ENCODE measurements at places on chromosomes 3 and 15.

DNA sequence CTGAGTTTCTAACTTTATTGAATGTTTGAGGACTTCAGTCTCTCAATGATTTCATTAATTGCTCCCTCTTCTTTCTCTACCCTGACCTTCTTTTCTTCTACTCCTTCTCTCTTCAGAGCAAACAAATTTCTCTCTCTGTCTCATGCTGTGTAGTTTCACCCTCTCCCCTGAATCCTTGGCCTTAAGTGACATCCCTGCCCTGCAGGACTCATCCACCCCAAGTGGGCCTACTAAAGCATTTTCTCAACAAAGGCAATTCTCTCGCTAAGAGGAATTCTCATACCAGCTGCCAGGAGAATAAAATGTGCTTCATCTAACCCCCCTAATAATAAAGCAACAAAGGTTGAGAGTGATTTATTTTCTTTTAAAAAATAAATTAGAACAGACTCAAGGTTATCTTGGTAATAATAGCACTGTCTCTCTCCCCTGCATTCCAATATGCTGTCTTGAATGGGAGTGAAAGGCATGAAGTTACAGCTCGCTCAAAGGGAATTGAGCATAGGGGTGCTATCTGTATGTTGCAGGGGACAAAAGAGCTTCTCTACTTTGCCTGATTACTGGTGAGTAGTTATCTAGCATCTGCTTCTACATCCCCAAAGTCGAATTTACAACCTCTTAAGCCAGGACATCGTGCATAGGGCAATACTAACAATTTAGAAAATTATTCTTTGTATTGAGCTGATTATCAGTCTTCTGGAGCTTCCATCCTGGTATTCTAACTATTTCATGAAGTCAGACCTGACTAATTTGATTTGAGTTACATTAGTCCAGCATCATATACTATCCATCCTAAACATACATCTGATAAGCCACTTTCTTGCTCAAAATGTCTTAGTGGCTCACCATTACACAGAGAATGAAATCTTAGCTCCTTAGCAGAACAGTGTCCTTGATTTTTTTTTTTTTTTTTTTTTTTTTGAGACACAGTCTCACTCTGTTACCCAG, 76.9 kb upstream of the DNAJC19 start:
- no peak for DNase-seq

DNA sequence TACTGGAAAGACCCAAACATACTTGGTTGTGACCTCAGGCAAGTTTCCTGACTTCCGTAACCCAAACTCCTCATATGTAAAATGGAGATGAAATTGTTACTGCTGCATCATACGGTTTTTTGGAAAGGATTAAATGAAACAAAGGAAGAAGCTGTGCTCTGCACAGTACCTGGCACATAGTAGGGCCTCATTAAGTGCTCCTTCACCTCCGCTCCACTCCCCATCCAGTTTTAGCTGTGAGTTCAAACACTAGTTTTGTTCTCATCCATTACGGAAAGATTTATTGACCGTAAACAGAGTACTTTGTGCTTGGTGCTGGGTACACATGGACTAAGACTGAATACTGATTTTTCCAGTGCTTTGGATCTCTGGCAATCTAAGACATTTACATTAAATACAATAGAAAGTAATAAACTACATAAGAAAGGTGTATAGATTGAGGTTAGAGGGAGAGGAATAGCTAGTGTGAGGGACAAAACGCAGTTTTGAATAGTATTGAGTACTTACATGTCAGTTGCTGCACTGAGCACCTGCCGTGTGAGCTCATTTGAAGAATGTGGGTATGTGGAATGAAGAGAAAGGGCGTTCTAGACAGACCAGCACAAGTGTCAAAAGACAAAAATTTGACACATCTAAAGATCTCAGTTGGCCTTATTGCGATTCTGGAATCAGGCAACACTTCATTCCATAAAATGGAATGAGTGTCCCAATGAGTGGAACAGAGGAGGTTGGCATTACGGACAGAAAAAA, 594 bp upstream of the ICE2 start:
- DNase-seq: peak; percentile 37

GRCh38 chr15:50911621-50912020, 3.1 kb downstream of the AP4E1 start:
- no peak for DNase-seq

DNA sequence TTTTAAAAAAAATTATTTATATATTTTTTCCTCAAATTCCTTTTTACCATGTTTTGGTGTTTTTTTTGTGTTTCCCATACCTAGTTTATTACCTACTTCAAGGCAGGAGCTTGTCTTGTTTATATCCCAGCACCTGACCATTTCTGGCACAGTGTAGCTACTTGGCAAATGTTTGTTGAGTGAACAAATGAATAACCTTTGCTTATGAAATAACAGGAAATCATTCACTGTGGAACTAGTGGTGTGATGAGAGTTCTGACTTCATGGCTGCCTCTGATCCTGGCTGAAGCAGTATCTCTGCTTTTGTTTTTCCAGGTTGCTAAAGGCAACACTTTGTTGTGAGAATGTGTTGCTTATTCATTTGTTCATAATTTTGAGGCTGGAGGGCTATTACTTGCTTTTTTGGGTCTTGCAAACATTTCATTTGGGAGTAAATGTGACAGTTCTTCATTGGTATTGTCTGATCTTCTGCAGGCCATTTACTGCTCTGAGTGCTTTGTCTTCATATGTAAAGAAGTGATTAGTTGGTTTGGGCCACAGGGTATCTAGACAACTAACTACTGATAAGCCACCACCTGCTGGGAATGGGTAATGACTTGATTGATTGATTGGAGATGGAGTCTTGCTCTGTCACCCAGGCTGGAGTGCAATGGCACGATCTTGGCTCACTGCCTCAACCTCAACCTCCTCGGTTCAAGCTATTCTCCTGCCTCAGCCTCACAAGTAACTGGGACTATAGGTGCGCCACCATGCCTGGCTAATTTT, 5.7 kb downstream of the RAD54L2 start:
- DNase-seq: no peak

- DNase-seq: no peak
Measured at GRCh38 chr3:12154151-12154550, 4.6 kb downstream of the TIMP4 start.

DNA sequence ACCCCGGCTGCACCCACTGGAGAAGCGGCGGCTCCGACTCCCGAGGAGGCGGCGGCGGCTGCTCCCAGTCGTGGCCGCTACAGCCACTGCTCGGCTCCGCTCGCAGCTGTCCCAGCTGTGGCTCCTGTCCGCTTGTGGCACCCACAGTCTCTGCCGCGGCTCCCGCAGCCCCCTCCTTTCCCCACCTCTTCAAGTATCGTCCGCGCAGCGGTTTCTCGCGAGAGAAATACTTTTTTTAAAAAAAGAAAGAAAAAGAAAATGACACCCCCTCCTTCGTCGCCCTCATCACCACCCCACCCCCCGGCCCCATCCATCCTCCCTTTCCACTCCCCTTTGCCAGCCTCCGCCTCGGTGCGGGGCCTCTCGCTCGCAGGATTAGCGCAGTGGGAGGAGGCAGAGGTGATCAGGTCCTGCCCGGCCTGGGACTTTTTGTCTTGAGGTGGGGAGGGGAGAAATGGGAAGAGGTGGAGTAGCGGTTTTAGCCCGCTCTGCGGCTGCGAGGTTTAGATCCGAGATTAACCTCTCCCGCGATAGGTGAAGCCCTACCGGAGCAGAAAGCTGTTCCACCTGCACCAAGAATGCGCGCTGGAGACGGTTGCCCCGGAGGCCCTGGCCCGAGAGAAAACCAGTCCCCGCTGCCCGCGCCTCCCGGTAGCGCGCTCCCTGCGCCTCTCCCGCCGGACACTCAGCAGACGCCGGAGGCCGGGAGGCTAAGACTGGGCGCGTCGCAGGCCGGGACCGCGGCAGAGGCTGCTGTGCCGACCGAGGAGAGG, at the start of gene FBN1:
FBN1 (minus strand) TSS at position 152 of the 773 bp plus-strand sequence. CDS start 940 bp downstream, outside the sequence.
- peak; percentile 96 for DNase-seq

DNA sequence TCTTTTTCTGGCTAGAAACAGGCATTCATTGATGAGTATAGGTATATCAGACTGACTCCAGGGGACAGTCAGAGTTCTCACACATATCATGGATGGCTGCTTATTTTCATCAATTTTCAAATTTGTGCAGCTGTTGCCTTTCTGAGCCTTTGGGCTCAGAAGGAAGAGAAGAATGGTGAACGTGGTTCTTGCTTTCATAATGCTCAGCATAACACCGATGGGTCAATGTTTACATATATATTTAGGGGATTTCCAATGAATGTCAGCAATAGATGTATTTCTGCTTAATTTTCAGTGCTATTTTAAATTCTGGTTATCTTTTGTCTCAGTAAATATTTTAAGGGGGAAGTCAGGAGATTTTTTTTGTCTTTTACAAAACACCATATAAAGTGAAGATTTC, 581.4 kb upstream of the DPPA4 start:
- DNase-seq: no peak

- DNase-seq: no peak
Measured at GRCh38 chr15:38701149-38701548, 136.5 kb upstream of the RASGRP1 start.

DNA sequence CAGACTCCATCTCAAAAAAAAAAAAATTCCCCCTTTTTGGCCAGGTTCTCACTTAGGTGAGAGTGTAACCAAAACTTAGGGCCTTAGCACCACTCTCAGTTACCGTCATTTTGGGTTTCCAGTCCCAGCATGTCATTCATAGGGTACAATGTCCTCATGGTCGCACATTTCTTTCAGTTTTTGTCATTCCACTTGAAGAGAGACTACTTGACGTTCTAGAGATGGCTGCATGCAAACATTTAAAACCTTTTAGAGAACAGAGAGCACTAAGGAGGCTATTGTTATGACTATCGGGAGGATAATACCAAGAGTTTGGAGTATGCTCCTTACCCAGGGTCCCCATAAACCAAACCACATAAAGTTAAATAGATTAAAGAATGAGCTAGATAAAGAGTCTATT, 37.9 kb upstream of the THUMPD3 start:
- DNase-seq: no peak

DNA sequence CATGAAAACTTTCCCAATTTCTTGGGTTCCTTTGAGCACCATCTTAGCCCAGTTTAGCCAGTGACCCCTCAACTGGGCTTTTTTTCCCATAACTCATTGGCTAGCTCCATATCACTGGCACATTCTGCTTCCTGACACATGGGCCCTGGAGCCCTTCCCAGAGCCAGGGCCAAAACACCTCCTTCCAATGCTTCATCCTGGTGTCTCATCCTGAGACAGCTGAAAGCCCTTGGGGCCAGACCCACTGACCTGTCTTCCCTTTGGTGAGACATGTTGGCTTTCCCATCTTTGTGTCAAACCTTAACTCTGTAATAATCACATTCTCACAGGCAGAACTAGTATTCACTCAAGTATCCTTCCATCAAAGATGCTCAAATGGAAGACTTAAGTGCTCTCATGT, 82.6 kb upstream of the SMAD3 start:
- no peak for DNase-seq

GRCh38 chr15:87224404-87224803, 1032.1 kb downstream of the NTRK3 start:
- no peak for DNase-seq

DNA sequence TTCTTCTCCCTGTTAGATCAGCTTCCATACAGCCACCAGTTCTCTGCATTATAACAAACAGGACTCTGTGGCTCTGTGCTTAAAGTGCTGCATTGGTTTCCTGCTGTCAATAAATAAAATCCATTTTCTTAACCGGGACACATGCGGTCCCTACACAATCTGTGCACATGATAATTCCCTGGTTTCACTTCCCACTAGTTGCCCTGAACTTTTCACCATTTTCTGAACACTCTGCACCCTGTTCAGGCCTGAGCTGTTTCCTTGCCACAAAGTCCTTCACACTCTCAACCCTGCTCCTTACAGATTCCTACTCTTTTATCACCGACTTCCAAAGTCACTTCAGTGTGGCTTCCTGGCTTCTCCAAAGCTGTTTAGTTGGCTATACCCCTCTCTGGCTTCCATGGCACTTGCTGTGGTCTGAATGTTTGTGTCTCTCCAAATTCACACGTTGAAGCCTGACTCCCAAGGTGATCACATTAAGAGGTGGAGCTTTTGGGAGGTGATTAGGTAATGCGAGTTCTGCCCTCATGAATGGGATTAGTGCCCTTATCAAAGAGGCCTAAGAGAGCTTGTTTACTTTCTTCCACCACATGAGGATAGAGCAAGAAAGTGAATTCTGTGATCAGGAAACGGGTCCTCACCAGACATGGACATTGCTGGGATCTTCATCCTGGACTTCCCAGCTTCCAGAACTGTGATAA, 233.4 kb downstream of the CHST2 start:
- no peak for DNase-seq

GRCh38 chr15:33754242-33754641, 214.1 kb upstream of the CHRM5 start:
- no peak for DNase-seq

- DNase-seq: no peak
Measured at GRCh38 chr15:89841962-89842361, 27.3 kb upstream of the ANPEP start.

- peak; percentile 62 for DNase-seq
Measured at GRCh38 chr3:139935866-139936817, 1.2 kb downstream of the CLSTN2 start.

GRCh38 chr3:98038286-98038685, 3.2 kb upstream of the GABRR3 start:
- peak; percentile 34 for DNase-seq

GRCh38 chr15:52093539-52094510, 18.8 kb downstream of the BCL2L10 start:
- DNase-seq: peak; percentile 52

GRCh38 chr15:43886558-43886957, 59.8 kb downstream of the WDR76 start:
- no peak for DNase-seq

DNA sequence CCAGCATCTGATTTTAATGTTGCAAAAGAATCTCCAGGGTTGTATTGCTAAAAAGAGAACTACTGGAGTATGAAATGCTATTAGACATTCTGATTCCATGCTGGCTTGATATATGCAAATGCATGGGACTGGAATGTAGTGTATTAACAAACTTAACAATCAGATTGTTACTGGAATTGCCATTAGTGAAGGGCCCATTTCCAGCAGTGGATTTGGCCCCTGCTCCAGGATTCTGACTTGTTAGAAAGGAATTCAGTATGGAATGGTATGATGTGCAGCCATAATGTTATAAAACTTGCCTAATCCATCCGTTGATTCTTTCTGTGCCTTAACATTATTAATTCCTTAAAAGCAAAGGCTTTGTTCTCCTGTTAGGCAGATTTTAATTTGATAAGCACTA, 7.9 kb downstream of the ARRDC4 start:
- no peak for DNase-seq

DNA sequence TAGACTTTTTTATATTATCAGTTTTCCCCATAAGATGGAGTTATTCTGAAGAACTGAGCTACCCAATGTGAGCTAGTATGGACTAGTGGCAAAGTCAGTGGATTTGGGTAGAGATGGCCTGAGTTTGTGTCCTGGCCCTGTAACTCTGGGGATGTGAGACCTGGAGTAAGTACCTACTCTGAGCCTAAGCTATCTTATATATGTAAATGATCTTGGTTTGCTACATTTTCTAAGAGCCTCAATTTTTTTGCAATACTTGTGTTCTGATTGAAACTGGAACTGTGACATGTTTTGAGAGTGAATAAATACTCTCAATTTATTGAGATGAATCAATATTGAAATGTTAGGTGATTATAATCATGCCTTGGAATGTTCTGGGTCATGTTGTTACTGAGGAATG, 73.6 kb downstream of the ZNF621 start:
- no peak for DNase-seq

- no peak for DNase-seq
Measured at GRCh38 chr3:30952786-30953185, 58.3 kb upstream of the GADL1 start.
